Mucosa of descending colon (tissue), 3 donors: ENCODE measurements at places on chromosomes 11 and 22. TPM values are rescaled to one million over a fixed set of nuclear protein-coding genes. Genes with fewer than 3 reads are reported as not detected.

DNA sequence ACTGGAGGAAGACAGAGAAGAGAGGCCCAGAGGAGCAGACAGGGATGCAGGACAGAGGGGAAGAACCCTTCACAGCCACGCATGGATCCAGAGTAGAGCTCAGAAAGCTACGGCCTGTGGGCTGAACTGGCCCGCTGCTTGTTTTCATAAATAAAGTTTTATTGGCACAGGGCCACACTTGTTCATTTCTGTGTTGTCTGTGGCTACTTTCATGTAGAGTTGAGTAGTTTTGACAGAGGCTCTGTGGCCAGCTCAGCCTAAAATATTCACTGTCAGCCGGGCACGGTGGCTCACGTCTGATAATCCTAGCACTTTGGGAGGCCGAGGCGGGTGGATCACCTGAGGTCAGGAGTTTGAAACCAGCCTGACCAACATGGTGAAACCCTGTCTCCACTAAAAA, 26.2 kb upstream of the GAL start:
- no peak for DNase-seq

DNA sequence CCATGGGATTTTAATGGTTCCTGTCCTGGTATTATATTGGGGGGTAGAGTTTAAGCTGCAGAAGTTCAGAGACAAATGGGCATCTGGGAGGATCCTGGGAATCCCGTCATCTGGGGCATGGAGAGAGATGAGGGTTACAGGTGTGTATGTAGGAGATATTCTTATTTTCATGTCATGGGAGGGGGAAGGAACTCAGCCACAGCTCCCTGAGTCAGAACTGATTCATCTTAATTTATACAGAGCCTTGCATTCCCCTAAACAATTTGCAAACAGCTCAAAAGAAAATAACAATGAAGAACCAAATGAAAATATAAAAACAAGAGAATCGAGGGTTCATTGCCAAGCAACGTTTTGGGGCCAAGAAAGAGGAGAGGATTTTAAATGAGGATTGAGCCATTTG, 155.9 kb upstream of the TBCEL start:
- no peak for DNase-seq

PAFAH1B2 gene
- 67.9 TPM for total RNA-seq

MS4A15 gene
- not detected for total RNA-seq

MLC1 gene
- total RNA-seq: 0.16 TPM
